ENCODE measurements at places on chromosomes 5 and 9.

DNA sequence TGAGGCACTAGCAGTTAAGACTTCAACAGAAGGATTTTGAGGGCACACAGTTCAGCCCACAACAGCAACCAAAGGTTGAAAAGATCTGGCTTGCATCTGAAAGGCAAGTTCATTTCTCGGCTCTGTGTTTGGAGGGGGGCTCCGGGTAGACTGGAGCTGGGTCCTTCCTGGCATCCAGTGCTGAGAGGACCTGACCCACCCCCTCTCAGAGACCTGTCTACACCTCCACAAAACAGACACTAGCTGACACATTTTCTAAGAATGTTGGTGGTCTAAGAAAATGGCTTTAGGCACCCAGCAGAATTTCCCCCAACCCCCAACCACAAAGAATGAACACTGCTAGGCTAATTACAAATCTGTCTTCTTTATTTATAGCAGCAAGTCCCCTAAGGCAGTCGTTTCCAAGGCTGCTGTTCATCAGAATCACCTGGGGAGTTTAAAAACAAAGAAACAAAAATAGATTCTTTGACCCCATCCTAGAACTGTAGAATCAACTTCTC, 6.2 kb upstream of the PTCH1 start:
- no peak for DNase-seq

DNA sequence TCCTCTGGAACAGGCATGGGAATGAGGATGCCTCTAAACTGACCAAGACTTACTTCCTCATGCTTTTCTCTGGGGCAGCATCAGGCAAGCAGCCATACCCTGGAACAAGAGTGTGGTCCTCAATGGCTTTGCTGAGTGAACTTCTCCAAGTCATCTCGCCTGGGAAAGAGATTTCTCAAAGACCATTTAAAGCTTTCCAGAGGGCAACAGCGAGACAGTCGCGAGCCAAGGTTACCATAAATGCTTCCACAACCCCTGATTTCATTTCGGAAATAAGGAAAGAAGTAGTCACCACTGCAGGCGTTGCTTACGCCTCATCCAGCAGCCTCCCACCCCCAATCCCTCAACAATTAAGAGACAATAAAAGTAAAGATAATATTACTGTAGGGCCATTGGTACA, 1.1 kb upstream of the SNCAIP start:
- DNase-seq = no peak

- no peak for DNase-seq
Observed at GRCh38 chr9:96382175-96382574, 1.3 kb downstream of the SLC35D2 start.

DNA sequence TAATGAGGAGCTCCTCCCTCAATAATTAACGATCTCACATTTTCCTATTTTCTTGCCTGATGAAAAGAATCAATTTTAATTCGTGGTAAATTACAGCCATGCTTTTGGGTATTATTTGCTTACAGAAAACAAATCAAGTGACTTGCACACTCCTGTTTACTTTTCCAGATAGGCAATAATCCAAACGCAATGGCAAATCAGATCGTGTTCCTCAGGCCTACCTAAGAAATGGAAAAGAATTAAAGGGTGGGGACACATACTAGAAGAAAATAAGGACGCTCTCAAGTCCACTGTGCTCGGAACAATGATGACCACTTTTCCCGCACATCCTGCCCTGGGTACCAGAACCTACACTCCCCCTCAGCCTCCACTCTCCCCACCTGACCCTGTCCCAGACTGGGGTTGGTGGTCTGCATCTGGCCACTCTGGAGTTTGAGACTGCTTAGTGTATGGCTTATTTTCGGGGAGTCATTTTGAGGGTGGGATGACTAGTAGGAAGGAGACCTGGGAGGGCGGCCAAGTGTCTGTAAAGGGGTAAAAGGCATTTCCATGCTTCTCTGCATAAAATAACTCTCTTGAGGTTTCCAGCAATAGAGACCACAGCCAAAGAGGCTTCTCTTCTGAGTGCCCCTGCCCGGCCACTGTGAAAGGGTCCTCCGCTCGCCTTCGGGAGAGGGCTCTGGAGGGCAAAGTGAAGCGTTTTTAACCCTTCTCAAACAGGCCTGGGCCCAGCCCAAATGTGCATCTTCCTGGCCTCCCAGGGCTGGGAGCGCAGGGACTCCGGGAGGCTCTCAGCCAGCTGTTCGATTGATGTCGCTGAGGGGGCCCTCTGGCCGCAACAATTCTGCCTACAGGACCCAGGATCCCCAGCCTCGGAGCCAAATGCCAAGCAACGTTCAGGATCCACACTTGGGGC, 4.5 kb upstream of the OTP start:
- DNase-seq = no peak

DNA sequence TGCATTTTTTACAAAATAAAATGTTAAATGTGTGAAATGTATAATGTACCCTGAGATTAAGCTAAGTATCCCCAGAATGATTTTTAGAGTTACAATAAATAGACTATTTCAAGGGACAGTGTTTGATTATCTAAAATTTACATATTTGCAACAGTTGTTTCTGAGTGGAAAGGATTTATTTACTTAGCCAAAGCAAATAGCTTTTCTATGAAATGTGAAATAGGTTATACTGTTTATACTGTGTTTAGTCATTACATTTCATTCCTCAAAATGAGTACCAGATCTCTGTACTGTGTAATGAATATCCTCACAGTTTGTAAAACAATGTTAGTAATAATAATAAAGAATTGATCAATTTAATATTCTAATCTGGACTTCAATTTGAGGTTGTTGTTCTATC, 1019.0 kb downstream of the NR2F1-AS1 start:
- DNase-seq = no peak

GRCh38 chr9:130893341-130894101, 3.1 kb downstream of the QRFP start:
- DNase-seq = no peak

- no peak for DNase-seq
Observed at GRCh38 chr9:127546125-127546832, 65.8 kb upstream of the STXBP1 start.

DNA sequence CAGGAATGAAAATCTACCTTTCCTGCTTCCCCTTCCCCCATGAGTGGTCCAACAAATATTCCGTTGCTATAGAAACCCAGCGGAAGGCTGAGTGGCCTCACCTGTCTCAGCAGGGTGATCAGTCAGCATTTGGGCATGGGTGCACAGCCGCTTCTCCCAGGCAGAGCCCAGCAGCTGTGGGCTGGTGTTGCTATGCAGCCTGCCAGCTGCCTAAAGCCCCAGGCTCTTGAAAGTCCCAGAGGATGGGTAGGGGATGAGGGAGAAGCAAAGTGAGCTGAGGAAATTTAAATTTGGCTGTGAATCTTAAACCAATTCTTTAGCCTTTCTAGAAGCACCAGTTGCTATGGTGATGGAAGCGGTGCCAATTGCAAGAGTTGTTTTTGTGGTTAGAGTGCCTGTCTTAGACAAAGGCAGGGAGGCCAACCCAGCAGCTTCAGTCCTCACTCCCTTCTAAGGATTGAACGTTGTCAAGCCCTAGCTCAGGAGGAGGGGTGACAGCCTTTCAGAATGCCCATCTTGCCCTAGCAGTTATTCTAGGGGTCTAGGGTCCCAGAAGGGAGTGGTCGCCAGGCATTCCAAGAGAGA, 151.5 kb upstream of the PITX1 start:
- no peak for DNase-seq

DNA sequence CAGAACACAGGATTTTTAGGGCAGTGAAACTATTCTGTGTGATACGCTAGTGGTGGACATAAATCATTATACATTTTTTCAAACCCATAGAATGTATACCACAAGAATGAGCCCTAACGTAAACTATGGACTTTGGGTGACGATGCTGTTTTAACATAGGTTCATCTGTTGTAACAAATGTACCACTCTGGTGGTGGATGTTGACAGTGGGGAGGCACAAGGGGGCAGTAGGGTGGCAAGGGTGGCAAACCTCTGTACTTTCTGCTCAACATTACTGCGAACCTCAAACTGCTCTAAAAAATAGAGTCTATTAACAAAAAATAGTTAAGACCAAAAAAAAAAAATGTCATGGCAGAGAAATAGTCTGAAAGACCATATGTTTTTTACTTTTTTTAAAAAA, 9.1 kb upstream of the MVB12B start:
- no peak for DNase-seq

DNA sequence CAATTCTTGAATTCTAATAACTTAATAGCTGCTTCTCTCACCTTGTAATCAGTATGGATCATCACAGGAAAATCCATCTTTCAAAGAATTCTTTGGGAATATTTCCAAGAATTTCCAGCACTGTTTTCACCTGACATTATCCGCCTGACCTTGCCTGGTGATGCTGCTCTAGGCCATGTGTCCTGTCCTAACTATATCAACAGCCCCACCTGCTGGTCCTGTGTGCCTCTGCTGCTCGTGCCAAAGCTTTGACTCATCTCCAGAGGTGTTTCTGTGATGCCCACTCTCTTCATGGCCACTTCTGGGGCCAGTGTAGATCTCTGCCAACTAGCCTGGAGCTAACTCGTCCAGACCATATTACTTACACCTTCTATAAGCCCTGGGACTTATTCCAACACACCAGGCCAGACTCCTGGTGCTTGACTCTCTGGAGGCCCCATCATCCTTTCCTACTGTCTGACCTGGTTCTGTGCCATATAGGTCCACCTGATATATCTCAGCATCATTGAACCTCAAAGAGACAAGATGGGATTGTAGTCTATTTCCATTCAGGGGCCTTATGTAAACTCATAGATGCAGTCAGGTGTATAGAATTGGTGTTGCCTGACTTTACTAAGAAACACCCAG, 67.5 kb upstream of the CKMT2 start:
- peak; percentile 49 for DNase-seq

DNA sequence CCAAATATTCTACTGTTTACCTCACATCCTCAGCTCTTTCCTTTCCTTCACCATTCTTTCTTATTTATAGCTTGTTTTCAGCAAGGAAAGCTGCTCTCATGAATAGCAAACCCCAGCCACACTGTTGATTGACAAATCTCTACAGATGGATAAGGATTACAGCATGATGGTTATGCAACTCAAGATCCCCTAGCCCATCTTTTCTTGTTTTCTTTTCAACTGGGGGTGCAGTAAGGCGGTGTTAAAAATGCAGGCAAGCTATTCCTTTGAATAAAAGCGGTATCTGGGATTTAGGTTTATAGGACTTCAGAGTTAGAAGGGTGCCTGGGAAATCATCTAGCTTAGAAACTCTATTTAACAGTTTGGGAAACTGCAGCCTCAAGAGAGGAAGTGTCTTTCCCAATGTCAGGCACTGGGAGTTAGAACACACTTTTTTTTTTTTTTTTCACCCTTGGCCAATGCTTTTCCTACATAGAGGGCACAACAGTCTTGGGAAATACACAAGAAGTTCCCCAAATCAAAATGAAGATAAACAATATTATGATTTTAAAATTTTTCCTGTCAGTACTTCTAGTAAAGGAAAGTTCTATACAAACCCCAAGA, 2.6 kb downstream of the SPARC start:
- DNase-seq = no peak

All from activated CD4-positive, alpha-beta T cell treated with anti-CD3 and anti-CD28 coated beads for 24 hours (primary cell).